Activated CD4-positive, alpha-beta T cell treated with anti-CD3 and anti-CD28 coated beads, Interleukin-2, amount 10 ng/mL, durations not matched to agents 7 days and 5 days (primary cell): ENCODE measurements at places on chromosomes 7 and 10.

DNA sequence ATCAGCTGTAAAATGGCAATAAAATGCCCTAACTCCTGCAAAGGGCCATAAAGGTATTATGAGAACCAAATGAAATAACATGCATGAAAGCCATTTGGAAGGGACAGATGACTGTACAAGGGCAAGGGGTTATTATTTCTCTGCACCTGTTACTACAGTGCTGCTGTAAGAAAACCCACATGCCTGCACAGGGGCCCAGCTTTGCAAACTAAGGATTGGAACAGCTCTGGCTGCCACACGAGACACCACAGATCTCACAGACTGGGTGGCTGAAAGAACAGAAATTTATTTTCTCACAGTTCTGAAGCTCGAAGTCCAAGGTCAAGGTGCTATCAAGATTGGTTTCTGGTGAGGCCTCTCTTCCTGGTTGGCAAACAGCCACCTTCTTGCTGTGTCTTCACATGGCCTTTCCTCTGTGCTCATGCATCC lies 409.0 kb upstream of the NRP1 start:
- no peak for DNase-seq

- DNase-seq, result no peak
These were observed 73.2 kb upstream of the TPK1 start for GRCh38 chr7:144908943-144909556.

GRCh38 chr7:8125680-8126444 lies 136.1 kb downstream of the ICA1 start:
- peak; percentile 83 for DNase-seq

DNA sequence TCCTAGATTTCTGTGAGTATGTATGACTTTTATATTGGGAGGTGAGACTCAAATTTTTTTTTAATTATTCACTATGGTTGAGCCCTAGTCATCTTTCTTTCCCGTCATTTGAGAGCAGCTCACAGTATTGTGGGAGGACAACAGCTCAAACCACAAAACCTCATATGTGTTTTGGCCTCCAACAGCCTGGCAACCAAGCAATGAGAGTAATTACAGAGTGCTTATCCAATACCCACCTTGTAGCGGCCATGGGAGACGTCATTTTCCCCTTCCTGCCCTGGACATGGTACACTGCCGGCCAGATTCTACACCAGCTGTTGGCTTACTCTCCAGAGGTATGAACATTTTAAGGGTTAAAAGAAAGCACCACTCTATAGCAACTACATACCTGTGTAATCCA lies 49.1 kb downstream of the DOCK4 start:
- DNase-seq, result no peak

DNA sequence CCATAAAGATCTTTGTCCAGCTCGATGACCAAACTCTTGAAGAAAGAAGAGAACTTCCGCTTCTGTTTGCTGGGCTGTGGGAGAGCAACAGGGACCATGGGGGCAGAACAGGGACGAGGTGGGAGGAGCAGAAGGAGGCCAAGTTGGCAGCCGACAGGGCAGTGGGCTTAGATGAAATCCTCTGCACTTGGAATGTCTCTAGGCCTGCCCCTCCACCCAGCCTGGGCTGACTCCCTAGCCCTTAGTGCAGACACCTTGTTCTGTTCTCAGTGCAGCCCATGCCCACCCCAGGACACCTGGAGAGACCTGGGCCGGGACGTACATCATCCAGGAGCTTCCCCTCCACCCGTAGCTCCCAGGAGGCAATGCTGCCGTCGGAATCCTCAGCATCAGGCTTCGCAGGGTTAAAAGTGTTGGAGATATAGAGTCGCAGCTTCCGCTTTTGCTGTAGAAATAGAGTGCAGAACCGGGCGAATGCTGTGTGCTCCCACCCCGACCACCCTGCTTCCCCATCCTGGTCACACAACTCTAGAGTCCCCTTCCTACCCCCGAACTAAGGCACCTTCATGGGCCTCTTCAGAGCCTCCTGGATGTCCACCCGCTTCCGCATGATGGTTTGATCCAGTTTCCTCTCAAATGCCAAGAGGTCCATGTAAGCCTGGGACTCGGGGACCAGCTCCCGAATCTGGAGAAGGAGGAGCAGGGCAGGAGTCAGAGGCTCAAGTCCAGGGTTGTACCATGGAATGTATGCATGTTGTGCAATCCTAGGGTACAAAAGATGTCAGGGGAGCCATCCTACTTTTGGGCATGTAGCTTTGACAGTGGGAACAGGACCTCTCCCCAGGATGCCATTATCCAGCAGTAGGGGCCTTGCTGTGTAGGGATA lies 6.1 kb downstream of the SMARCD3 start:
- no peak for DNase-seq

GRCh38 chr7:66304536-66304935 lies 99.4 kb downstream of the TPST1 start:
- no peak for DNase-seq

- DNase-seq, result no peak
These were observed 34.5 kb downstream of the FRMD4A start for GRCh38 chr10:14296065-14296709.

- DNase-seq, result no peak
These were observed 86.4 kb upstream of the ELMO1 start for GRCh38 chr7:37534893-37535610.

- DNase-seq, result no peak
These were observed 27.8 kb upstream of the C10orf120 start for GRCh38 chr10:122727426-122727825.

- DNase-seq, result no peak
These were observed 101.9 kb upstream of the LRRN3 start for GRCh38 chr7:110988890-110989501.

DNA sequence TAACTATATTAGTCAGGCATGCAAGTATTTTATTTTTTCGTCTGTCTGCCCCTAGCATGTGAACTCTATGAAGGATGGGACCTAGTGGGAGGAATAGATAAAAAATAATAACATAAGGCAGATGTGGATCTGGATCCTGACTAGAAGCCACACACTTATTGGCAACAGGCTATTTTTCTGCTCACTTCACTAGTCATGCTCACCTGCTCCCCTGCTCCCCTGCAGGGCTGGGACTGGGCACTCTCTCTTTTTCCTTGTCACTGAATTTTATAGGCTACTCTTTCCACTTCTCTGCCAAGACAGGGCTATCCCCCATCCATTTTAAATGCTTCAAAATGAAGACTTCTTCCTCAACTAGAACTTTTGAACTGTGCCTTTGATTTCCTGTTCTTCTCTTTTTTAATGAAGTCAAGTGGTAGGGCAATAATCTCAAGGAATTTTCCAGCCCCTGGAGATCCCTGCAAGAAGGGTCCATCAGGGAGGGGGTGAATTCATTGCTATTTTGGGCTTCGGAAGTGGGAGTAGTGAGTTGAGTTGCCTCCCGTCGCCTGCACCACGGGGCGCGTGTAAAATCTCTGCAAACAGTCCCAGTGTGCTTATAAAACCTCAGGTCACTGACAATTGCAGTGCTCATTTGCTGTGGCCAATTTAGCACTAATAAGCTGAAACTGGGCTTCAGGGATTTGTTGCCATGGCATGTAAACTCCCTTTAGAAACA lies 156.7 kb upstream of the NPVF start:
- DNase-seq, result no peak

GRCh38 chr10:113603057-113603777 lies 50.4 kb downstream of the HABP2 start:
- DNase-seq, result no peak

DNA sequence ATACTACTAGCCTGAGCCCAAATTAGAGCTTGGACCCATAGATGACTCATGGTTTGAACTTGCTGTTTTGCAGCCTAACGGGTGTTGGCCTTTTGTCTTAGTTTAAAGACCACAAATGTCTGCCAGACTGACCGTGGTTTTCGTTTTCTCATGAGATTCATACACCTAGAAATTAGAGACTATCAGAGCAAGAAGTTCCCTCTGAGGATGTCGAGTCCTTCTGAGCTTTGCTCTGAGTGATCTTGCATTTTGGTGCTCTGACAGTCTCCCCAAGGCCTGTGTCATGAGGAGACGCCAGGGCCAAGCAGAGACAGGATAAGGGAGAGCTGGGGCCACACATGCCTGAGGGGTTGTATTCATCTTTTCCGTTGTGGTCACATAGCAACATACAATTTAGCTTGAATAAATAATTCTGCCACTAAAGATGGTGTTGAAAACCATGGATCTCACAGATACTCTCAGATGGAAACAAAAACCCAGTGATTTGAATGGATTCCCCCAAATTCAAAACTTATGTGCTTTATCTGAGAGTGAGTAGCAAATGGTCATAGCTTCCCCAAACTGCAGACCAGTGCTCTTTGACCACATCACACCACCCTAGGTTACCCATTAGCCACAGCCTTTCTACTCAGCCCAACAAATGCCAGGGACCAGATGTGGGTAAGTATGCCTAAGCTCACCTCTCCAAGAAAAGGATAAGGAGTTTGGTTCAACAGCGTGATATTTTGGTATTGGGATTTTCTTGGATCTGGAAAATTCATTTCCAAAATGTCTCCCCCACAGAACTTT lies 762.0 kb upstream of the IGFBP3 start:
- no peak for DNase-seq

DNA sequence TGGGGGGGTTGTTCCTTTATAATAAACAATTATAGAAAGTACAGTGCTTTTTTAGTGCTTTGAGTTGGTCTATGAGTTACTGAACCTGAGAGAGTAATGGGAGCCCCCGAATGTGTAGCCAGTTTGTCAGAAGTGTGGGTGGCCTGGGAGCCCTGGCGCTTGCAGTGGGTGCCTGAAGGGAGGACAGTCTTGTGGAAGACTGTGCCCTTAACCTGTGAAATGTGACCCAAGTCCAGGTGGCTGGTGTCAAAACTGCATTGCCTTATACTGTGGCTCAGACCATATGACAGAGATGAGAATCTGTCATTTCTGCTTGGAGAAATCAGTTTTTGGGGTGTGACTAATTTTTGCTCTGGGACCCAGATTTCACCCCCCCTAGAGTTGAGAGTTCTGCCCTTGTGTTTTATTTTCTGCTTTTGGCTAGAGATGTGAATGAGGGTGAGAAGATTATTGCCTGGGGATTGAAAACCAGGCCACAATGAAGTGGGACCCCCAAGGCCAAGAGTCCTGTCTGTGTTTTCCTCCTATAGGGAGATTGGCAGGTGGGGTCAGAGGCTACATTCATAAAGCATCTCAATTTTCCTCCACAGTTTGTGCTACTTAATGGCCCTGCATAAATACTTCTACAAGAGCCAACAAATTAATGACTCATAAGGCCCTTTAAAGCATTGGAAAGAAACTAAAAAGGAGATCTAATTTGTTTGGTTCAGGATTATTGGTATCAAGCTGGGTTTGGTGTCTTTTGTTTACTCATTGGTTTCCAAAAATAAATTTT lies 24.1 kb upstream of the CARD11 start:
- DNase-seq, result no peak

GRCh38 chr10:116627386-116627933 lies 6.7 kb downstream of the PNLIPRP2 start:
- no peak for DNase-seq
